ENCODE measurements at places on chromosomes 5 and 9.

- no peak for DNase-seq
These were observed 4.7 kb downstream of the MAN2A1 start for GRCh38 chr5:109694451-109694891.

GRCh38 chr9:92179286-92180001, 64.2 kb upstream of the SPTLC1 start:
- DNase-seq = no peak

- DNase-seq = no peak
These were observed 147.3 kb downstream of the ACTL7B start for GRCh38 chr9:108708448-108708847.

DNA sequence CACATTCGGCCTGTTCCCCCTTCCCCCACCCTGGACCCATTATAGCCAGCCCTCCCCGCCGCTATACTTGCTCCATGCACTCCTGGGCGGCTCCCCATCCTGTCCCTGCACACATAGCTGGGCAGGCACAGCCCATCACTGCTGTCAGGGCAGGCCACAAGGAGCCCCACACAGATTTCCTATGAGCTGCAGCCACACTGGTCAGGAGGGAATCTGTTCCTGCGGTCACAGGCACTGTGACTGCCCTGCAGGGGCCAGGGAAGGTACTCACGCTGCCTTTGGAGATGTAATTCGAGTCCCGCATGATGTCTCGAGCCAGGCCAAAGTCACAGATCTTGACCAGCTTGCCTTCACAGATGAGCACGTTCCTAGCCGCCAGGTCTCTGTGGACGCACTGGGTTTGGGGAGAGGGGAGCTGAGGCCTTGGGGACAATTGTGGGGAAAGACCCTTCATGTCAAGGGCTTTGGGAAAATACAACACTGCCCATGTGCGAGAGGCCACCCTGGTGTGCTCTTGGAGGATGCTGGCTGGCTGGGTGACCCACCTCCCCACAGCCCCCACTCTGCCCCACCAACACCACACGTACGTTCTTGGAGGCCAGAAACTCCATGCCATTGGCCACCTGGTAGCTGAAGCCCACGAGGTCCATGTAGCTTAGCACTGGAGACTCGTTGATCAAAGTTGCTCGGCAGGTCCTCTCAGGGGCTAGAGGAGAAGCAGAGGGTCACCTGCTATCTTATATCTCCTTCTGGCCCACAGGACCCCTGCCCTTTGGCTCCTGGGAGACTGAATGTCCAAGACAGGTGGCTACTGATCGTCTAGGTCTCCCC, 34.5 kb upstream of the CSF1R start:
- no peak for DNase-seq

DNA sequence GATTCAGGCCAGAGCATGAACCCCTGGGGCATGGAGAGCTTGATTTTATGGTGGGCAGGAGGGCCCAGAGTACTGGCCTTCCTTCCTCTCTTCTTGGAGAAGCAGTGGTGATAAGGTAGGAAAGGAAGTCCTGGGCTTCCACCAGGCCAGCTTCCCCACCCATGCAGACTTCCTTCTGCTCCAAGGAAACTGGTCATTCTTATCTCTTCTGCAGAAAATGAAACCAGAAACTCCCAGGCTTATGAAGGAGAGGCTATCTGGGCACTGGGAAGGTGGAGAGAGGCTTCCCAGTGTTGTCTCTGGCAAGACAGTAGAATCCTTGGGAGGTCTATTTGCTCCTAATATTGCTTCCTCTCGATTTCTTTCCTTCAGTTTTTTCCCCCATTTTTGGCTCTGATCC, 110.5 kb upstream of the EQTN start:
- no peak for DNase-seq
